Stimulated activated memory B cell treated with anti-CD40 and anti-IgM and Interleukin-4, amounts not matched to agents 10 μg/mL and 1 μg/mL and 100 μg/mL, for 72 hours (primary cell): ENCODE measurements at places on chromosomes 6 and 20.

DNA sequence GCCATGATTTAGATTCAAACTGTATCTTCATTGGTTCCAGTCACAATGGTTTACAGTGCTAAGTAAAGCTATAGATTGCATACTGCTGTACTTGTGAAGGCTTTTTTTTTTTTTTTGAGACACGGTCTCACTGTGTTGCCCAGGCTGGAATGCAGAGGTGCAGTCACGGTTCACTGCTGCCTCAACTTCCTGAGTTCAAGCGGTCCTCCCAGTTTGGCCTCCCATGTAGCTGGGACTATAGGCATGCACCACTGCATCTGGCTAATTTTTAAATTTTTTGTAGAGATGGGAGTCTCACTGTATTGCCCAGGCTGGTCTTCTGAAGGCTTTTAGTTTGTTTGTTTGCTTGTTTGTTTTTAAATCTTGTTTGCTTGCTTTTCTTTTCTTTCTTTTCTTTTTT is 24.9 kb downstream of the ITCH start:
- no peak for ATAC-seq

DNA sequence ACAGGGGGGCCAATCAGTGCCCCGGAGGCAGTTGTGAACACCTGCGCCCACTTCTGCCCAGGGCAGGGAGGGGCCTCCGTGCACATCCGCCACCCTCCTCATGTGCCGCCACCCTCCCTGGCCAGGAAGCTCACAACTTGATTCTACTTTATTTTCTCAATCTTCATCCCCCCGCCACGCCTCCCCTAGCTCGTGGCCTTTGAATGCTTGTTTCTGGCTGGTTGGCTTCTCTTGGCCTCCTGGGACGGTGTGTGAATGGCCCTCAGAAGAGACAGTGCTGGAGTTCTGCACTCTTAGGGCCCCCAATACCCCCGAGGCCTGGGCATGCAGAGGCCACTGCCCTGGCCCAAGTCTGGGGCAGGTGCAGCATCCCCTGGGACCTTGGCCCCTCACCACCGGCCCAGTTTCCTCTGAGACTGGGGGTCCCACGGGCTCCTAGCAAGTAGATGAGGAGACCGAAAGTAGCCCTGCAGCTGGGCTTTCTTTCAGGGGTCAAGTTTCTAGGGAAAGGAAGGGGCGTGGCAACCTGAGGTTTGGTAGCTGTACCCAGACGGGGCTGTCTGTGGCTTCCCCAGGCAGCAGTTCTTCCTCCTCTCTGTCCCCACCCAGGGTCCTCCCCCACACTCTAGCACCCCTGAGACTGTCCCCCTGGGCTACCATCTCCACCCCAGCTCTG is 1.3 kb downstream of the RGS19 start:
- ATAC-seq, result peak; percentile 70

GRCh38 chr6:165118736-165119135 is 190.7 kb downstream of the C6orf118 start:
- no peak for ATAC-seq

GRCh38 chr20:19974630-19975435 is 42.3 kb upstream of the NAA20 start:
- ATAC-seq, result no peak

DNA sequence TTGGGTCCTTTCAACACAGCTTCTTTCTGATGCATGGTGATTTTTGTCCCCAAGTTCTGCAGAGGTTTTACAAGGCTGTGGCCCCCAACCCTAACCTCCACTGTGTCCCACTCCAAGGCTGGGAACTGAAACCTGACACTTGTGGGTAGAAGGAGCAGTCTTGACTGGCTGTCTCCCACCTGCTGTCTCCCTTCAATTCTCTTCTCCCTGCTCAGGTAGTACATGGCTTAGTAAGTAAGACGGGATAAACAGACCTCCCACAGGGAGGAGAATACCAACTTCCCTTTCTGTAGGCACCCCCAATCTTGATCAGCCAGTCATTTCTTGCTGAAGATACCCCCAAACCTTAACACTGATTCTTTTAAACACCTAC is 25.0 kb downstream of the TGM6 start:
- no peak for ATAC-seq

GRCh38 chr6:98838032-98838431 is 3.7 kb downstream of the POU3F2 start:
- no peak for ATAC-seq
